ENCODE measurements at places on chromosomes 1 and 21.
A peak's percentile ranks its signal among the peaks of the same experiment; 100 is the strongest.

DNA sequence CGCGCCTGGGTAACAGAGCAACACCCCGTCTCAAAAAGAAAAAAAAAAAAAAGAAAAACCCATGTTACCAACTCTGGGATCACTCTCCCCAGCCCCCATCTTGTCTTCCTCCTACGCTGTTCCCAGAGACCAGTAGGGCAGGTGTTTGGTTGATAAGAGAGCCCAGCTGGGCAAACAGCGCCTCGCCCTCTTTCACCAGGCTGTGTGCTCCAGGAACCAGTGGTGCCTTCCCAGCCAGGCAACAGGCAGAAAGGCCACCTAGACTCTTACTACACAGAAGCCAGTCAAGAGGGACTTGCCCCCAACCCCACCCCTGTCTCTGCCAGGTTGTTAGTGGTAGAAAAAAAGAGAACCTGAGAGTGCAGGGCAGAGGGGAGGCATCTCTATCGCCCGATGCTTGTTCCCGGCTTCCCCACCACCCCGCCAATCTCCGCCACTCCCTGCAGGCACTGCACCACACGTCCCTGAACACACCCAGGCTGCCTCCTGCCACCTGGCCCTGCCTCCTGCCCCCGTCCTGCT, 14.0 kb upstream of the CTRC start:
- no peak for DNase-seq

DNA sequence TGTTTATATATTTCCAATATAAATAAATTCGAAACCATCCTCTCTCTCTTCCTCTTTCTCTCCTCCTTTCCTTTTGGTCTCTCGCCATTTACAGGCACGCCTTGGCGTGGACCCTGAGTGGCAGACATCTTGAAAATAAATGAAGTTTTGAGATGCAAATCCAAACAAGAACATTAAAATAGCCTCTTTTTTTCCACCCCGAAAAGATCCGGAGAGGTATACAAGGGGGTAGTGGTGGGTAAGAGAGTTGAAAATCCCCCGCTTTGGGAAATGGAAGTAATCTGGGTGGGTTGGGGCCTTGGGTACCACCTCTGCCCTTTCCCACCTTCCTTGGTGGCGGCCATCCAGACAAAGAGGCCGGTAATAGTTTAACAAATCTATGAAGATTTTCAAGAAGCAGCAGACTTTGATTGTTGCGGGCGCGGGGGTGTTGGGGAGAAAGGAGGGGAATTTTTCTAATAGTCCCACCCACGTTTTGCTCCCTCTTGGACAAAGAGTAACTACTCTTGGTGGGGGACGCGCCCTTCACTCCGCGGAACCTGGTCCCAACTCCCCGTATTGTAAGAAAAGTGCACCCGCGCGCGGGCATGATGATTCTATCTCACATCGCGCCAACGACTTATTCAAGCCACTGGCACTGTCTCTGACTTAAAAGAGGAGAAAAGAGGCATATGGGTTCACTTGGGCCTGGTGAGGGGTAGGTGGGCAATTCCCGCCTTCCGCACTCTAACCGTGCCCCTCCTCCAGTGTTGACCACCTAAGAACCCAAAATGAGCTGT, 4.0 kb upstream of the FOXD3 start:
- no peak for DNase-seq

- peak; percentile 59 for DNase-seq
Observed at GRCh38 chr1:234326497-234327366, 46.5 kb upstream of the COA6 start.

- no peak for DNase-seq
Observed at GRCh38 chr1:204188959-204189639, 7.2 kb downstream of the KISS1 start.

DNA sequence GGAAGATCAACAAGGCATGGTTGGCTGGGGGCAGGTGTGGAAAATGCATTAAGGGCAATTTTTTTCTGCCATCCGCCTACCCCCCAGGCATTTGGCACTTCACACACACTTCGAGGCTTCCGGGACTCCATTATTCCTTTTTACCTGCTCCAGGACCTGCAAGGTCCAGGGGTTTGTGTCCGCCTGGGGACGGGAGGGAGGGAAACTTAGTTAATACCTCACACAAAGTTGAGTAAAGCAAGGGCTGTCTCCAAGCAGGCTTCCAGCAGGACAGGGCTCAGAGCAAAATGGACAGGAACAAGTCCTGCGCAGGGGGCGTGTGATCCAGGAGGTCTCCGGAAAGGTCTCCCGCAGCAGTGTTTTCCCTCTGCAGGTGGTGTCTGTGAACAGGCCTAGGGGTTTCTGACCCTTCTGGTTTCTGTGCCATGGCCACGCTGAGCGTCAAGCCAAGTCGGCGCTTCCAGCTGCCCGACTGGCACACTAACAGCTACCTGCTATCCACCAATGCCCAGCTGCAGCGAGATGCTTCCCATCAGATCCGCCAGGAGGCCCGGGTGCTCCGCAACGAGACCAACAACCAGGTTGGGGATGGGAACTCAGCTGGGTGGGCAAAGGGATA, 712 bp downstream of the TEKT2 start:
- DNase-seq, result no peak

GRCh38 chr1:3133686-3134085, 64.7 kb downstream of the PRDM16 start:
- no peak for DNase-seq

DNA sequence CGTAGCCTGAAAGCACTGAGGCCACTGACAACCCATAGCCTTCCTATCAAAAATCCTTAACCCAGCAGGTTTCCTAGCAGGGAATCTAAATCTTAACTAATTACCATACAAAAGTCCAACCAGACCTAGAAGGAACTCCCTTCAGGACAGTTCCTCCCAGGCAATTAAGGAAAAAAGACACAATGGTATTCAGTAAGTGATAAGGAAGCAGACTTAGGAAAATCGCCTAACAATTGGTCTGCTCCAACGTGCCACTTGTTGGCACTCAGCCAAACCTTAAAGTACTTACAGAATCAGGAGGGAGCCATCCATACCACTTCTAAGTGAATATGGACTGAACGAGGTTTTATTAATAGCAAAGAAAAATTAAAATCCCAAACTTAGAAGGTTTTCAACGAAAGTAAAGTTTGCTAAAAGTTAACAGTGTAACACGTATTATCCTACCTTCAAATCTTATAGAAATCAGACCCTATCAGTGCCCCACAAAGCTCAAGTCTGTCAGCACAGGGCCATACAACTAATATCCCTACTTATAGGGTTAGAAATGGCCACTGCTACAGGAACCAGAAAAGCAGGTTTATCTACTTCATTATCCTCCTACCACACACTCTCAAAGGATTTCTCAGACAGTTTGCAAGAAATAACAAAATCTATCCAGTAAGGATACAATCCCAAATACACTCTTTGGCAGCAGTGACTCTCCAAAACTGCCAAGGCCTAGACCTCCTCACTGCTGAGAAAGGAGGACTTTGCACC, 29.0 kb downstream of the SPATA6 start:
- no peak for DNase-seq

DNA sequence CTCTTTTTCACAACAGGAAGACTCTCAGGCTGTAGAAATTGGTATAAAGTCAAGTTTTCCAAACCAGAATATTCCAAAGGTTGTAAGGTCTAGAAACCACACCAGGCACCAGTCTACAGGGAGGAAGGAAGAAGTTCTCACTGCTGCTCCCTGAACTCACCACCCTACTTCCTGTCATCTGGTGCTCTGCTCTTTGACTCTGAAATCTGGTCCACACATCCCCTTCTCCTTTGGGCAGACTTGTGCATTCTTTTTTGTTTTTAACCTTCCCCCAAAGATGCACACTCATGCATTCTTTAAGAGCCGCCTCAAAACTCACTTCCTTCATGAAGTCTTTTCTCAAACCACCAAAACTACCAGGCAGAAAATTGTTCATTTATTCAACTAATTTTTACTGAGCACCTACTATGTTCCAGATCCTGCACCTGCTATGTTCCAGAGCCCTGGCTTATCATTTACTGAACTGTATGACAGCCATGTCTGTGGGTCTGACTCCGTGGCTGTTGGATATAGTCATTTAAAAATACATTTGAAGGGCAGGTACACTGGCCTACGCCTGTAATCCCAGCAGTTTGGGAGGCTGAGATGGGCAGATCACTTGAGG, 30.1 kb upstream of the EPS15 start:
- DNase-seq, result no peak

DNA sequence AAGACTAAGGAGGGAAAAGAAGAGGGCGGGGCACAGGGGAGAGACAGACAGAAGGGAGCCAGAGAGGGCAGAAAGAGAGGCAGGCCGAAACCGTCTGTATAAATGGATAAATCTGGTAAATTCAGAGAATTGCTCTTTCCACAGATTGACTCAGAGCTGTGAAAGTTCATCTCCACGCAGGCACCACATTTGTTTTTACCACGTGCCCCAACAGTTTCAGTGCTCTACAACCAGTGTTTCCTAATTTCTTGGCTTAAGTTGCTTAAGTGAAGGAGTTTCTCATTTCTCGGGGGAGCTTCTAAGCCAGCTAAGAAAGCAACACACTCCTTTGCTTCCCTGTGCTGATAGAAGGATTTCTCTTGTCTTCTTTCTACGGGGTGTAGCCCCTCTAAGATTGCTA, 87.1 kb downstream of the ENAH start:
- DNase-seq, result no peak

DNA sequence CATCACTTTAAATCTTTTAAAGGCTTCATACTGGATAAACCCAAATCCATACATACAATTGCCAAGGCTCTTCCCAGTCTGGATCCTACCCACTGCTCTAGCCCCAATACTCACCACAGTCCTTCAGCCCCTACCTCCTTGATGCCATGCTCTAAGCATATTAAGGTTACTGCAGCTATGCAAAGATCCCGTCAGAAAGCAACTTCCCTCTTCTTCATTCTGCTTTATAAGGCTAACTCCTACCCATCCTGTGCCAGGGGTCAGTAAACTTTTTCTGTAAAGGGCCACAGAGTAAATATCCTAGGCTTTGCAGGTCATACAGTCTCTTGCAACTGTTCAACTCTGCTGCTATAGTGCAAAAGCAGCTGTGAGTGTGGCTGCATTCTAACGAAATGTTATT, 34.3 kb upstream of the MTF1 start:
- no peak for DNase-seq

GRCh38 chr21:32256251-32256650, 22.6 kb downstream of the MIS18A start:
- DNase-seq, result no peak

DNA sequence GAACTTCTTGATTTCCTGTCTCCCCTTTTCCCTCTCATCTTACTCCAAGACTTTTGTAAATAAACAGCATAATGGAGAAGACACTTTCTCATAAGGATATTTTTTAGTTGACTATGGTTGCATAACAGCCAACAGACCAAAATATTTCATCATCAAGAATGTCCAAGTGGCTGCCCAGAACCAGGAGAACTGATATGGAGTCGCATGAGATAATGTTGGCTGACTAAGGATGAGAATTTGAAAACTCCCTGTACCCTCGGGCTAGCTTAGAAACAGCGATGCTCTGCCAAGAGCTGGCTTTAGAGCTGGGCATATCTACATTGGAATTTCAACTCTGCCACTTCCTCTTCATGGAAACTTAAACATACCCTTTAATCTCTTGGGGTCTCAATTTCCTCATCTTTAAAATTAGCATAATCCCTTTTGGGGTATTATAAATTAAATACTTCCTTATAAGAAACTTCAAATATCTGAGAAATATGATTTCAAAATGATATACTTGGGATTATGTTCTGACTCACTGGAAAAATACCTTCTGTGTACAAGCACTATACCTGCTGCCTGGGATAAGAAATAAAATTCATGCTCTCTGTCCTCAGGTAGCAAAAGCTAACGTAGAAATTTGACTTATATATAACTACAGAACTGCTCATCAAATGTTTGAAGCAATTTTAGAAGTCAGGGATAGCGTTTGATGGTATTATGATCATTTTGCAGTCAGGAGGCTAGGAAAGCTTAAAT, 777.3 kb downstream of the LTN1 start:
- DNase-seq, result no peak

DNA sequence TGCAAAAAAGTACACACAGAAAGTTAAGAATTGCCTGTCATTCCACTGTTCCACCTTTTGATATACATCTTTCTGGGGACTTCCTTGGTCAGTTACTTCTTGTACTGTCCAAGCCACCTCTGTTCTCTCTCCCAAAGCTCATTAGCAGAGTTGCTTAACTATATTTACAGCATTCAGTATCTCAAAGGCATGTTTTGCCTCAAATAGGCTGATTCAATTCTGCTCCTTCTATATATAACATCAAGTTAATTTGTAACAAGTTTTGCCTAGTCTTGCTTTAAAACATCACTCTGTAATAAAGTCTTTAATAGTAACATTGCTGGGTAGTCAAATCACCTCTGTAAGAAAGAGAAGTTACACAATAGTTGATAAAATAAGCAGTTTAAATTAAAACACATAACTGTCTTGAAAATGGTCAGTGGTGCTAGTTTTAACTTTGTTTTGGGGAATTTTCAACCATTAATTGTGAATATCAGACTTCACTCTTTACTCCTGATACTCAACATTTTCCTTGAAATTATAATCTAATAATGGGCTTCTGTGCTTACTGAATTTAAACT, 35.7 kb downstream of the EDARADD start:
- no peak for DNase-seq

DNA sequence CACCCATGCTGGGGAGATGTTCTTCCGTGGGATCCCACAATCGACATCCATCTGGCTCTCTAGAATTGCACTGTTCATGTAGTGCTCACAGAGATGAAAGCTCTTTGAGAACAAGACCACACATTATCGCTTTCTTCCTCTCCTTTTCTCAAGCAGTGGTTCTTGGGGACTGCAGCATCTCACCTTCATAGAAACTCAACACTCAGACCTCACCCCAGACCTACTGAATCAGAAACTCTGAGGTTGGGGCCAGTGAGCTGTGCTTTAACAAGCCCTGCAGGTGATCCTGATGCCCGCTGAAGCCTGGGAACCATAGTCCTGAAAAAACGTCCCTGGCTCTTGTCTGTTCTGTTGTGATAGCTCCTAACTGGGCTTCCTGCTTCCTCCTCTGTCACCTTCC, 251.3 kb upstream of the FGGY start:
- no peak for DNase-seq

DNA sequence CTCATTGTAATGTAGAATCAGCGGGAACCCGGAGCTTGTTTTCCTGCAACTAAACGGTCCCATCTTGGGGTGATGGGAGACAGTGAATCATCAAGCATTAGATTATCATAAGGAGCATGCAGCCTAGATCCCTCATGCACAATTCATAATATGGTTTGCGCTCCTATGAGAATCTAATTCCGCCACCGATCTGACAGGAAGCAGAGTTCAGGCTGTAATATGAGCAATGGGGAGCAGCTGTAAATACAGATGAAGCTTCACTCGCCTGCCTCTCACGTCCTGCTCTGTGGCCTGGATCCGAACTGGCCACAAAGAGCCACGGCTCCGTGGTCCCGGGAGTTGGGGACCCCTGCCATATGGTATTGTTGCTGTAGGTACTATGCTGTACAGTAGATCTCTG, 1.6 kb downstream of the IFI44 start:
- DNase-seq, result peak; percentile 12

GRCh38 chr1:36871146-36871971, 163.0 kb downstream of the GRIK3 start:
- DNase-seq, result no peak

Data from T-helper 1 cell (primary cell).